ENCODE measurements at places on chromosomes 3 and 15.

GRCh38 chr3:15602146-15602536 is 596 bp downstream of the BTD start:
- peaks cover 29% of the 10 kb centered on the region for H3K4me1 ChIP-seq
- peak overlapping the region; percentile 89 for H3K27ac ChIP-seq
- no peak for DNase-seq
- H3K36me3 ChIP-seq: no peaks in the 10 kb centered on the region

DNA sequence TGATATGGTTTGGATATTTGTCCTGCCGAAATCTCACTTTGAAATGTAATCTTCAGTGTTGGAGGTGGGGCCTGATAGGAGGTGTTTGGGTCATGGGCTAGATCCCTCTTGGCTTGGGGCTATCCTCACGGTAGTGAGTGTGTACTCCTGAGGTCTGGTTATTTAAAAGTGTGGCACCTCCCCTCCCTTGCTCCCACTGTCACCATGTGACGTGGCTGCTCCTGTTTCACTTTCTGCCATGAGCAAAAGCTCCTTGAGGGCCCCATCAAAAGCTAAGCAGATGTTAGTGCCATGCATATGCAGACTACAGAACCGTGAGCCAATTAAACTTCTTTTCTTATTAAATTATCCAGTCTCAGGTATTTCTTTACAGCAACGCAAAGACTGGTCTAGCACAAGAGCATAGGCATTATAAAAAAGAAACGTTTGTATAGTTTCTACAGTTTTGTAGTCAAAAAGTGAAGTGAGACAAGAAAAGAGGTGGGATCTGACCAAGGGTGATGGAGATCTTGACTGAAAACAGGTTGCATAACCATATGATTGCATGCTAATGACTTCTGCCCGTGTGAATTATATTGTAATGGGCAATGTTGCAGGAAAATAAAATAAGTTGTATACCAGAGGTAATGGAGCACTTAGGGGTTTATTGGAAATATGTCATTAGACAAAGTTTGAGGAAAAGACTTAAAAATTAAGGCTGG is 28.5 kb upstream of the CLASP2 start:
- DNase-seq: no peak
- no peak overlapping the region for H3K4me3 ChIP-seq
- H3K27ac ChIP-seq: no peak overlapping the region
- H3K4me1 ChIP-seq: no peaks in the 10 kb centered on the region
- H3K27me3 ChIP-seq: no peaks in the 10 kb centered on the region

- DNase-seq: no peak
- no peak overlapping the region for H3K4me3 ChIP-seq
- H3K27ac ChIP-seq: no peak overlapping the region
- no peaks in the 10 kb centered on the region for H3K36me3 ChIP-seq
- no peaks in the 10 kb centered on the region for H3K4me1 ChIP-seq
These were observed 23.0 kb downstream of the PLA2G4E start for GRCh38 chr15:41997845-41998244.

DNA sequence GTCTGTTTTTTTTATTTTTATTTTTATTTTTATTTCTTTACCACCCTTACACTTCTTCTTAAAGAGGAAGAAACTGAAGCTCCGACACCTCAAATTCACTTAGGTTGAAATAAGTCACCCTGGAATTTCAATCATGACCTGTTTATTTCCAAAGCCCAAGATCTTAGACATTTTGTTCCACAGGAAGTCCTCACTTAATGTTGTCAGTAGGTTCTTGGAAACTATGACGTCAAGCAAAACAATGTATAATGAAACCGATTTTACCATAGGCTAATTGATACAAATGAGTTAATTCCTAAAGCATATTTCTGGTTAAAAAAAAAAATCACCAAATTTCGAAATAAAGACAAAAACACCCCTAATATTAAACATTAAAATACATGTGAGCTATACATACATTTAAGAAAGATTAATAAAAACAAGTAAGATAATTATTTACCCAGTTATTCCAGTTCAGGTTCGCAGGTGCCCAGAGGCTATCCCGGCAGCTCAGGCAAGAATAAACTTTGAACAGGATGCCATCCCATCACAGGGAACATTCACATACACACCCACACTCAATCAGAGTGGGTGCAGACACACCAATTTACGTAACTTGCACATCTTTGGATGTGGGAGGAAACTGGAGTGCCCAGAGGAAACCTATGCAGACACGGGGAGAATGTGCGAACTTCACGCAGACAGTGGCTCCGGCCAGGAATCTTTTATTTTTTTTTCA is 391.0 kb downstream of the RAP2B start:
- H3K4me3 ChIP-seq: no peak overlapping the region
- no peaks in the 10 kb centered on the region for H3K36me3 ChIP-seq
- DNase-seq: no peak
- H3K27me3 ChIP-seq: no peaks in the 10 kb centered on the region

DNA sequence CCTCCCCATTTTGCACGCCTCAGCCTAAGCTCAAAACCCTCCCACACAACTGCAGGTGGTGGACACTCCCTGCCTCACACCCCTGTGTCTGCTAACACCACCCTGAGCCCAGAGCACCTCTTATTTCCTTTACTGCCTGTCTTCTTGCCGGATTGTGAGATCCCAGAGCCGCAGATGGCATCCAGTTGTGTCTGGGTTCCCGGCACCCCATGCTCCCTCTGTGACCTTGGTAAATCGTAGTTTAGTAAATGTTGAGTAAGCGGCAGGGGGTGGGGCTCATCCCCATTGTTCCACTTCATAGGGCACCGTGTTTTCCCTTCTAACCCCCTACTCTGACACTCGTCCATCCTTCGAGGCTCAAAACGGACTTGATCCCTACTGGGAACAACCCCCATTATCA is 14.9 kb downstream of the SPINT1 start:
- peak; percentile 62 for DNase-seq
- H3K27me3 ChIP-seq: no peaks in the 10 kb centered on the region
- peaks cover 8% of the 10 kb centered on the region for H3K4me1 ChIP-seq
- H3K36me3 ChIP-seq: peaks cover 33% of the 10 kb centered on the region

GRCh38 chr15:65115086-65115485 is at the start of gene UBAP1L:
TSS of gene UBAP1L (minus strand) at chr15:65115200. CDS start at chr15:65106215, 8,985 bp downstream.
- peaks cover 38% of the 10 kb centered on the region for H3K36me3 ChIP-seq
- H3K4me1 ChIP-seq: no peaks in the 10 kb centered on the region
- H3K27ac ChIP-seq: no peak within 1 kb of the TSS
- H3K27me3 ChIP-seq: no peaks in the 10 kb centered on the region
- DNase-seq: no peak
- H3K4me3 ChIP-seq: no peak within 1 kb of the TSS

GRCh38 chr3:109125902-109126301 is 8.0 kb upstream of the MORC1 start:
- H3K4me1 ChIP-seq: no peaks in the 10 kb centered on the region
- H3K36me3 ChIP-seq: no peaks in the 10 kb centered on the region
- no peak overlapping the region for H3K4me3 ChIP-seq
- no peak overlapping the region for H3K27ac ChIP-seq
- no peaks in the 10 kb centered on the region for H3K27me3 ChIP-seq
- no peak for DNase-seq

- H3K36me3 ChIP-seq: no peaks in the 10 kb centered on the region
- no peak overlapping the region for H3K27ac ChIP-seq
- DNase-seq: no peak
- H3K4me3 ChIP-seq: no peak overlapping the region
- peaks cover 6% of the 10 kb centered on the region for H3K4me1 ChIP-seq
- no peaks in the 10 kb centered on the region for H3K27me3 ChIP-seq
These were observed 20.5 kb upstream of the APEH start for GRCh38 chr3:49653621-49654020.

GRCh38 chr3:46378426-46378942 is 7.7 kb downstream of the CCR5 start:
- no peak overlapping the region for H3K4me3 ChIP-seq
- H3K27ac ChIP-seq: no peak overlapping the region
- DNase-seq: peak; percentile 43
- H3K36me3 ChIP-seq: no peaks in the 10 kb centered on the region
- H3K4me1 ChIP-seq: no peaks in the 10 kb centered on the region
- no peaks in the 10 kb centered on the region for H3K27me3 ChIP-seq

DNA sequence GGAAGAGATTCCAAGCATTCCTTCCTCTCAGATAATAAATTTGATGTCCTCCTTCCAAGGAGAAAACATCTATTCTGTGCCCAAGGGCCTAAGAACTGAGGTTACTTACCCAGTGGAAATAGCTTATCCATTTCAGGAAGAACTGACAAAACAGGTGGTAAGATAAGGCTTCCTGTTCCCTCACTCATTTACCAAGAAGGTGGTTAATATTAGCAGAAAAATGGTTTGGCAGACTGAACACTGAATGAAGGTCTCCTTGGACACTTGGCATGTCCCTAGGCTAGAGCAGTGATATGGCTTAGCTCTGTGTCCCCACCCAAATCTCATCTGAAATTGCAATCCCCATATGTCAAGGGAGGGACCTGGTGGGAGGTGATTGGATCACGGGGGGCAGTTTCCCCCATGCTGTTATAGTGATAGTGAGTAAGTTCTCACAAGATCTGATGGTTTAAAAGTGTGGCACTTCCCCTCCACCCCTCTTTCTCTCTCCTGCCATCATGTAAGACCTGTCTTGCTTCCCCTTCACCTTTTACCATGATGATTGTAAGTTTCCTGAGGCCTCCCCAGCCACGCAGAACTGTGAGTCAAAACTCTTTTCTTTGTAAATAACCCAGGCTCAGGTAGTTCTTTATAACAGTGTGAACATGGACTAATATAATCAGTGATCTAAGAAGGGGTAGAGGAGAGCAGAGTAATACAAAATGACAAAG is 127.4 kb downstream of the ST8SIA2 start:
- H3K27ac ChIP-seq: no peak overlapping the region
- H3K27me3 ChIP-seq: no peaks in the 10 kb centered on the region
- no peaks in the 10 kb centered on the region for H3K4me1 ChIP-seq
- DNase-seq: no peak

DNA sequence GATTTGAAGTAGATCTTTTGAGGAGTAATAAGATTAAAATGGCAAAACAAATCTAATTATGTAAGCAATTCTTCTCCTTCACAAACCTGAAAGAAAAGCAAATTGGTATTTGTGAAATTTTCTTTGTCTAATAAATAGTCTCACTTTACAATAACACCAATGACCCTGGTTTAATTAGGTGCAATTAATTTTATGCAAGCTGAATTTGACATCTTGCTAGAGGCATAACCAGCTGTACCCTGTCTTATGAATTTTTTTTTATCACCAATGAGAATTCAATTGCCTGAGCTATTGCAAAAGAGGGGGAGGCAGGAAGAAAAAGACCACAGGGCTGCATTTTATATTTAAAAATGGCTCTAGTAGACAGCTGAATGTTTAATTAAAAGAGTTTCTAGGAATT is 113.5 kb upstream of the IL12A start:
- no peak for DNase-seq
- no peak overlapping the region for H3K4me3 ChIP-seq
- no peaks in the 10 kb centered on the region for H3K36me3 ChIP-seq
- H3K27me3 ChIP-seq: no peaks in the 10 kb centered on the region

DNA sequence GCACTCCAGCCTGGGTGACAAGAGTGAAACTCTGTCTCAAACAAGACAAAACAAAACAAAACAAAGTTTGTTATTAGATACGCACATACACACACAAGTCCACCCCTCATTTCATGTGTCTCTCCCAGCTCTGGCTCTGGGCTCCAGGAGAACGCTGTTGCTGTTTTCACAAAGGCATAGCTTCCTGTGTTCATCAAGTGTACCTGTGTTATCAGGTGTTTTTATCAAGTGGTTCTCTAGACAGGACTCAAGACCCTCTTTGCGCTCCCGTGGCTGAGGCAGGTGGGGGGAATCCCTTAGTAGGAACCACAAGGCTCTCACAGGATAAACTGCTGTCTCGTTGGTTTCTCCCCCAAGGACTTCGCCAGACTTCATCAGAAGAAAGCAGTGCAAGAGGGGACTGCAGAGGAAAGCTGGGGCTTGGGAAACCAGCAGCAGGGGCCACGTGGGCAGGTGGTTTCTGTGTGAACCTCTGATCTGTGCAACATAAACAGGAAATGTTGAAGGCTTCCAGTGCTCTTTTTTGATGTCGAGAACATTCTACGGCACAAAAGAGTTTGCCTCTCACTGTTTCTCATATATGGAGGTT is 6.9 kb upstream of the PPP1R2 start:
- H3K4me3 ChIP-seq: no peak overlapping the region
- no peak for DNase-seq
- H3K27me3 ChIP-seq: no peaks in the 10 kb centered on the region
- no peaks in the 10 kb centered on the region for H3K36me3 ChIP-seq
- H3K4me1 ChIP-seq: peaks cover 8% of the 10 kb centered on the region
- H3K27ac ChIP-seq: no peak overlapping the region

- H3K4me3 ChIP-seq: no peak overlapping the region
- H3K36me3 ChIP-seq: no peaks in the 10 kb centered on the region
- no peaks in the 10 kb centered on the region for H3K4me1 ChIP-seq
- H3K27ac ChIP-seq: no peak overlapping the region
- DNase-seq: no peak
- no peaks in the 10 kb centered on the region for H3K27me3 ChIP-seq
These were observed 389.8 kb upstream of the RARB start for GRCh38 chr3:25038271-25038670.

GRCh38 chr3:101633186-101633585 is 43.7 kb downstream of the ZBTB11 start:
- no peak overlapping the region for H3K27ac ChIP-seq
- no peaks in the 10 kb centered on the region for H3K27me3 ChIP-seq
- no peak overlapping the region for H3K4me3 ChIP-seq
- H3K4me1 ChIP-seq: no peaks in the 10 kb centered on the region

- H3K4me3 ChIP-seq: peak overlapping the region; percentile 85
- H3K27ac ChIP-seq: peak overlapping the region; percentile 83
- no peaks in the 10 kb centered on the region for H3K36me3 ChIP-seq
- H3K27me3 ChIP-seq: no peaks in the 10 kb centered on the region
These were observed 587 bp downstream of the PIGX start for GRCh38 chr3:196712514-196713413.

DNA sequence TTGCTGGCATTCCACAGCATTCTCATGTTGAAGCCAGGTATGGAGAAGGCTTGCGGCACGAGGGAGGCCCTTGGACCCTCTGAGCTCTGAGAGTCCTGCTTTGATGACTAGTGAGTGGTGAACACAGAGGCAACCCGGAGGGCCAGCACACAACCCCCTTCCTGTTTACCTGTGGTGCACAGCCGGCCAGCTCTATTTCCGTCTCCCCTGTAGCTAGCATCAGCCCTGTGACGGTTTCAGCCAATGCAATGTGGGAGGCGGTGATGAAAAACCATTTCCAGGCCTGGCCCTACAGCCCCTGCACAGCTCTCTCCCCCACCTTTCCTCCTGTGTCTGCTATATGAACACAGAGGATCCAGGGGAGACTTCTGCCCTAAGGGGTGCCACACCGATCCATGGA is 76.8 kb upstream of the KLHL25 start:
- DNase-seq: no peak
- peaks cover 1% of the 10 kb centered on the region for H3K27me3 ChIP-seq
- no peak overlapping the region for H3K4me3 ChIP-seq
- no peak overlapping the region for H3K27ac ChIP-seq

GRCh38 chr3:189737619-189738018 is 106.4 kb downstream of the TP63 start:
- no peaks in the 10 kb centered on the region for H3K27me3 ChIP-seq
- H3K36me3 ChIP-seq: no peaks in the 10 kb centered on the region
- no peak overlapping the region for H3K4me3 ChIP-seq
- no peak for DNase-seq

- no peaks in the 10 kb centered on the region for H3K27me3 ChIP-seq
- no peak for DNase-seq
- H3K27ac ChIP-seq: no peak overlapping the region
- H3K4me3 ChIP-seq: no peak overlapping the region
- H3K4me1 ChIP-seq: peaks cover 2% of the 10 kb centered on the region
- H3K36me3 ChIP-seq: no peaks in the 10 kb centered on the region
These were observed 556.3 kb upstream of the TBL1XR1 start for GRCh38 chr3:177753451-177754155.

GRCh38 chr3:72991522-72991921 is 5.1 kb upstream of the PPP4R2 start:
- no peak overlapping the region for H3K4me3 ChIP-seq
- H3K36me3 ChIP-seq: no peaks in the 10 kb centered on the region
- no peaks in the 10 kb centered on the region for H3K27me3 ChIP-seq
- no peaks in the 10 kb centered on the region for H3K4me1 ChIP-seq
- no peak for DNase-seq
- H3K27ac ChIP-seq: no peak overlapping the region

Data from pancreas (tissue), 10 donors.